Esophagus muscularis mucosa (tissue), 4 donors: ENCODE measurements at places on chromosomes 16 and 17. TPM values are rescaled to one million over a fixed set of nuclear protein-coding genes. Genes with fewer than 3 reads are reported as not detected.

RND2 gene
- 2.9 TPM for total RNA-seq

GSPT1 gene
- 55.2 TPM for total RNA-seq

TBC1D3E gene
- not detected for total RNA-seq

ASPA gene
- 2.2 TPM for total RNA-seq

MRPL58 gene
- total RNA-seq: 34.9 TPM

HOXB6 gene
- total RNA-seq: 2.5 TPM

PAM16 gene
- total RNA-seq: 24.5 TPM

ARL16 gene
- 26.0 TPM for total RNA-seq

NPIPA3 gene
- not detected for total RNA-seq
